Liver (tissue), 10 donors: ENCODE measurements at places on chromosomes 7 and 10.
A peak's percentile ranks its signal among the peaks of the same experiment; 100 is the strongest.

DNA sequence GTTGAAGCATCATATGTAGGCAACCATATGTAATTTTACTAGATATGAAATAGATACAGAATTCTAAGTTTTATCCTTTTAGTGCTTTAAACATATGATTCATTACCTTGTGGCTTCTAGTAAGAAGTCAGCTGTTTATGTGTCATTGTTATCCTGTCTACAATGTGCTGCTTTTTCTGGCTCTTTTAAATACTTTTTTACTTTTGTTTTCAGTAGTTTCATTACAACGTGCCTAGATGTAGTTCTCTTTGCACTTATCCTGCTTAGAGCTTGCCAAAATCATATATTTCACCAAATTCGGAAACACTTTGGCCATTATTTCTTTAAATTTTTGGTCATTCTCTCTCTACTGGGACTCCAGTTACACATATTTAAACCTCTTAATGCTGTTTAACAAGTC lies 26.4 kb downstream of the YAE1 start:
- H3K27ac ChIP-seq, result no peak overlapping the region
- no peaks in the 10 kb centered on the region for H3K27me3 ChIP-seq
- no peaks in the 10 kb centered on the region for H3K4me1 ChIP-seq
- no peak for DNase-seq
- no peak overlapping the region for H3K4me3 ChIP-seq

GRCh38 chr10:17219024-17219423 lies 9.0 kb upstream of the VIM start:
- no peaks in the 10 kb centered on the region for H3K36me3 ChIP-seq
- no peaks in the 10 kb centered on the region for H3K27me3 ChIP-seq
- DNase-seq, result no peak
- H3K4me3 ChIP-seq, result no peak overlapping the region

DNA sequence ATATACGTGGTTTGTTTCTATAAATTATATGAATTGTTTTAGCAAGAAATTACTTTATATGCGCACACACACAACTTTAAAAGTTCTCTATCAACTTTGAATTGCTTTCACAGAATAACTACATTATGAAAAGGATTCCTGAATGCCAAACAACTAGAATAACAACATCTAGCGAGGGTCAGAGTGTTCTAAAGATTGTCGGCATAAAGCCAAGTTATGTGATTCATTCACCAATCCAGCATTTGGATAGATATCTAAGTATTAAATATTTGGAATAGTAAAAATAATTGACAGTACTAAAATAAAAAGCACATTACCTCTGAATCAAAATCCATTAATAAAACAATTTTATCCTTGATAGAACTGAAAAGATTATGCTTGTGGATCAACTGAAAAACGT lies 125.3 kb upstream of the AMPH start:
- no peaks in the 10 kb centered on the region for H3K27me3 ChIP-seq
- H3K36me3 ChIP-seq, result peaks cover 1% of the 10 kb centered on the region
- H3K4me1 ChIP-seq, result no peaks in the 10 kb centered on the region
- no peak overlapping the region for H3K27ac ChIP-seq

DNA sequence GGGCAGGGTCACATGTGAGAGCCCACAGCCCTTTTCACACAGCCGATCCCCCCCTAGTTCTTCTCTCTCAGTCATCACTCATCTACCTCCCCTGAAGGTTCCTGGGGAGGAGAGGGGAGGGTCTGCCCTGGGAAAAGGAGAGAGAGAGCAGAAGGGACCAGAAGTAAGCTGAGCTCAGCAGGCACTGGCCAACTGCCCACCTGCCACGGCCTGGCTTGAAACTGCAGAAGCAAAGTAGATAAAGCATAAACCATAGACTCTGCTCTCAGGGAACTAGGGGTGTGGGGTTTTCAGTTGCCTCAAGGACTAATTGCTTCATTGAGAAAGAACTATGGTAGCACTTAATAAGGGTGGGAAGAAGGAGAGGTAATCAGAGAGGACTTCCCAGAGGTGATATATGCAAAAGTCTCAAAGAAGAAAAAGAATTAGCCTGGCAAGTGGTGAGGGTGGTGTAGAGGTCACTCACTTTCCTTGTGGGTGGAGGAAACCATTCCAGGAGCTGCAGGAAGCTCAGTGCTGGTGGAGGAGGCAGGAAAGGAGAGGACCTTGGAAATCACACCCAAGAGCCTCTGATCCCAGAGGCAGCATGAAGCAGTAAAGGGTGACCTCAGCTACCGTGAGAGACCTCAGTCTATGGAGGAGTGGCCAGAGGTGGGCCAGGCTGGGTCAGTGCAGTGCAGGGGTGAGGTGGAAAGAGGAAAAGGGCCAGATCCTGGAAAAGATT lies 17.2 kb downstream of the PILRA start:
- DNase-seq, result no peak
- no peaks in the 10 kb centered on the region for H3K27me3 ChIP-seq
- no peak overlapping the region for H3K4me3 ChIP-seq
- no peaks in the 10 kb centered on the region for H3K4me1 ChIP-seq
- no peak overlapping the region for H3K27ac ChIP-seq

DNA sequence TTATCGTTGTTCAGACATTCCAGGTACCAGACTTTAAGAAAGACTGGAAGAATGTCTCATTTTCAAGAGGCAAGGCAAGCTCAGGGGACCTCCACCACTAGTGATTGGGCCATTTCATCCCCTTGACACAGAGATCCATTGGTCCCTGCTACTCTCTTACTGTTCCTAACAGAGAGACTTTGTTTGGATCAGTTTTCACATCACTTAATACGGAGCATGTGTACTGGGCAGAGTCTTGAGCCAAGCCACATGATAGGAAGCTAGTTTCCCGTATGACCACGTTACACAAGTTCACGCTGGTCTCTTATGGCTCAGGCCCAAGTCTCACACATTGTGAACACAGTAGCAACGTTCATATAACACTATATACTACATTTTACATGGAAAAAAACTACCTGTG lies 269.9 kb downstream of the BAMBI start:
- H3K27ac ChIP-seq, result no peak overlapping the region
- H3K4me3 ChIP-seq, result no peak overlapping the region
- H3K4me1 ChIP-seq, result no peaks in the 10 kb centered on the region
- H3K27me3 ChIP-seq, result no peaks in the 10 kb centered on the region
- no peaks in the 10 kb centered on the region for H3K36me3 ChIP-seq

DNA sequence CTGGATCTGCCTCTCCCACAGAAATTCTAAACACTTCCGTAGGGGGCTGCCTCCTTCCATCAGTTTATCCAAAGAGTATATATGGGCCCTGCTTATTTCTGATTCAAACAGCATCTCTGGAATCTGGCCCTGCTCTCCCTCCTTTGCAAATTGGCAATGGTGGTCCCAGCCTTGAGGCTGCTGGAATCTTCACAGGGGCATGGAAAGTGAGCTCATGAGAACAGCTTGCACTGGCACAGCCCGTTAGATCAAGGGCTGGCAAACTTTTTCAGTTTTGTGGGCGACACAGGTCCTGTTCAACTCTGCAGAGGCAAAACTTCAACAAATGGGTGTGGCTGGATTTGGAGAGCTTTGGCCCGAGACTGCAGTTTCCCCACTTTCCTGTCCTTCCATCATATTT lies 526.9 kb downstream of the KCNMA1 start:
- no peak overlapping the region for H3K4me3 ChIP-seq
- no peak for DNase-seq
- no peaks in the 10 kb centered on the region for H3K27me3 ChIP-seq
- H3K4me1 ChIP-seq, result peaks cover 4% of the 10 kb centered on the region
- H3K36me3 ChIP-seq, result peaks cover 8% of the 10 kb centered on the region

- peaks cover 11% of the 10 kb centered on the region for H3K4me1 ChIP-seq
- peak overlapping the region; percentile 40 for H3K27ac ChIP-seq
- H3K4me3 ChIP-seq, result no peak overlapping the region
- DNase-seq, result peak; percentile 49
Measured at GRCh38 chr10:93235686-93236085, 162.0 kb downstream of the CYP26A1 start.

DNA sequence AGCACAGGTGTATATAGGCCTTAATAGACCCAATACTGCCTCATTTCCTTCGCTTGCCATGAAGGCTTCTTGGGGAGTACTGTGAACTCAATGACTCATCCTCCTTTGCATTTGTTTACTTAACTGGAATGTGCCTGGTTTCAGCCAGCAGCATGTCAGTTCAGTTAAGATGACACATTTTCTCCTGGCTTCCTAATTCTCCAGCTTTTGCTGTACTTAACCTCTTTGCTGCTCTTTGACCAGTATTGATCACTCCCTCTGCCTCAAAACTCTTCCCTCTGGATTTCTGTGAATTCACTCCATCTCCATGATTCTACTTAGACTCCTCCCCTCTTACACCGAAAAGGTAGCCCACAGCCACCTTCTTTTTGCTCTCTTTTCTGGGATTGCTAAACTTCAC lies 135.7 kb downstream of the MAGI2 start:
- H3K36me3 ChIP-seq, result no peaks in the 10 kb centered on the region
- H3K4me1 ChIP-seq, result no peaks in the 10 kb centered on the region
- no peak overlapping the region for H3K4me3 ChIP-seq
- no peak for DNase-seq
- no peak overlapping the region for H3K27ac ChIP-seq

GRCh38 chr10:124221356-124222317 lies 128.2 kb upstream of the CHST15 start:
- no peak for DNase-seq
- H3K27ac ChIP-seq, result no peak overlapping the region
- H3K4me3 ChIP-seq, result no peak overlapping the region
- peaks cover 2% of the 10 kb centered on the region for H3K27me3 ChIP-seq

DNA sequence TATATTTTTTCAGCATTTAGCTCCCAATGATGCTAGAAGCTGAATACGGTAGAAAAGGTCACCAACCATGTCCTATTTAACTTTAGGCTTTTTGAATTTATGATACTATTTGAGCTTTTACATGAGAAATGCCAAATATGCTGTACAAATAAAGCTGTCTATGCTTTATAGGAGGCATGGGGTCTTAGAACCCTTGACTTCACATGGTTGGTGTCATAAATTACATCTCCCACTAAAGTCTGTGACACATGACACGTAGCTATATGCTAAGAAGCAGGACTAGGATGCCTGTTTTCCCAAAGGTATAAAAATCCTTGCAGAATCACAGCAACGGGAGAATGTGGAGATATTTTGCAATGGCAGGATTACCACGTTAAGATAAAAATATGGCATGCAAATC lies 960.4 kb downstream of the PCDH15 start:
- DNase-seq, result no peak
- H3K4me3 ChIP-seq, result no peak overlapping the region
- no peaks in the 10 kb centered on the region for H3K4me1 ChIP-seq
- H3K27ac ChIP-seq, result no peak overlapping the region
- H3K27me3 ChIP-seq, result no peaks in the 10 kb centered on the region

- no peaks in the 10 kb centered on the region for H3K36me3 ChIP-seq
- H3K27me3 ChIP-seq, result no peaks in the 10 kb centered on the region
- H3K4me1 ChIP-seq, result no peaks in the 10 kb centered on the region
- no peak overlapping the region for H3K4me3 ChIP-seq
- no peak for DNase-seq
- H3K27ac ChIP-seq, result no peak overlapping the region
Measured at GRCh38 chr7:19464241-19464640, 244.6 kb downstream of the POLR1F start.

- no peaks in the 10 kb centered on the region for H3K4me1 ChIP-seq
- no peak overlapping the region for H3K27ac ChIP-seq
- no peaks in the 10 kb centered on the region for H3K27me3 ChIP-seq
- no peak overlapping the region for H3K4me3 ChIP-seq
- no peaks in the 10 kb centered on the region for H3K36me3 ChIP-seq
- DNase-seq, result no peak
Measured at GRCh38 chr7:101342892-101343291, 19.8 kb upstream of the COL26A1 start.

- no peak overlapping the region for H3K4me3 ChIP-seq
- H3K36me3 ChIP-seq, result no peaks in the 10 kb centered on the region
- H3K27me3 ChIP-seq, result no peaks in the 10 kb centered on the region
- no peak overlapping the region for H3K27ac ChIP-seq
- no peak for DNase-seq
Measured at GRCh38 chr7:98657736-98658135, 40.7 kb downstream of the NPTX2 start.

GRCh38 chr7:105016709-105017656 lies 3.0 kb downstream of the KMT2E start:
- no peak for DNase-seq
- peak overlapping the region; percentile 20 for H3K4me3 ChIP-seq
- H3K27me3 ChIP-seq, result no peaks in the 10 kb centered on the region
- H3K4me1 ChIP-seq, result peaks cover 41% of the 10 kb centered on the region
- peak overlapping the region; percentile 34 for H3K27ac ChIP-seq
- no peaks in the 10 kb centered on the region for H3K36me3 ChIP-seq

GRCh38 chr10:121781101-121781500 lies 146.7 kb downstream of the ATE1 start:
- DNase-seq, result no peak
- no peaks in the 10 kb centered on the region for H3K36me3 ChIP-seq
- no peaks in the 10 kb centered on the region for H3K4me1 ChIP-seq
- no peak overlapping the region for H3K4me3 ChIP-seq
- no peak overlapping the region for H3K27ac ChIP-seq

DNA sequence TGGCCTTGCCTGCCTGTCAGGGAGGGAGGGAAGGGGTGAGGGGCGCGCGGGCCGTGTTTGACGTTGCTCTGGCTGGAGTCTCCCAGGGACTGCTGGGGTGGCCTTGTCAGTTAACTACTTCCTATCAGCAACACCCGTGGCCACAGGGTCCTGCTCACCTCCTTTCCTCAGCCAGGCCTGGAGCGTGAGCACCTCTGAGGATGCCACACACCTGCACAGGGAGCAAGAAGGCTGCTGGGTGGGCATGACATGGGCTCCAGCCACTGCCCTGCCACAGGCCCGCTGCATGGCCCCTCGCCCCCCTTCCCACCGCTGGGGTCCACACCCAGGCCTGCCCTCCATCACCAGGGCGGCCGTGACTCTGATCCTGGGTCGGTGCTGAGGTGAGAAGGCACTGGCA lies 212.4 kb downstream of the ELFN1 start:
- H3K4me1 ChIP-seq, result no peaks in the 10 kb centered on the region
- no peak overlapping the region for H3K4me3 ChIP-seq
- peaks cover 2% of the 10 kb centered on the region for H3K36me3 ChIP-seq
- DNase-seq, result no peak
- H3K27me3 ChIP-seq, result no peaks in the 10 kb centered on the region
- no peak overlapping the region for H3K27ac ChIP-seq

- H3K36me3 ChIP-seq, result peaks cover 7% of the 10 kb centered on the region
- no peak for DNase-seq
- H3K4me1 ChIP-seq, result peaks cover 7% of the 10 kb centered on the region
- no peaks in the 10 kb centered on the region for H3K27me3 ChIP-seq
Measured at GRCh38 chr7:121132940-121133339, 144.4 kb downstream of the CPED1 start.

DNA sequence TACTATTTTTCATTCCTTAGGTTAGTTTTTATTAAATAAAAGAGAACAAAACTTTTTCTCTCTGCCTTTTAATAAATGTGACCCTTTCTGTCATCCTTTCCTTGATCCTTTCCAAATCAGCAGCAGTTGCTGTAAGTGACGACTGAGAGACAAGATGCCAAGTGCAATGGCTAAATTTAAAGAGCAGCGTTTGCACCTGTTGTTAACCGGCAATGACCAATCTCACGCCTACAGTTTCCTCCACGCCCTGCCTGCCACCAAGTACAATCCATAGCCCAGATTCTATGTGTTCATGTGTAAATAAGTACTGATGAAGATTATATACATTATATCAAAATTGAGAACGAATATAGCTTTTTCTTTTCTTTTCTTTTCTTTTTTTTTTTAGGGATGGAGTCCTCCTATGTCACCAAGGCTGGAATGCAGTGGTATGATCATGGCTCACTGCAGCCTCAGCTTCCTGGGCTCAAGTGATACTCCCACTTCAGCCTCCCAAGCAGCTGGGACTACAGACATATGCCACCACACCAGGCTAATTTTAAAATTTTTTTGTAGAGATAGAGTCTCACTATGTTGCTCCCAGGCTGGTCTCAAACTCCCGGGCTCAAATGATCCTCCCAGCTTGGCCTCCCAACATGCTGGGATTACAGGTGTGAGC lies 6.5 kb upstream of the MCU start:
- no peaks in the 10 kb centered on the region for H3K4me1 ChIP-seq
- H3K4me3 ChIP-seq, result no peak overlapping the region
- H3K27ac ChIP-seq, result no peak overlapping the region
- H3K36me3 ChIP-seq, result no peaks in the 10 kb centered on the region
- H3K27me3 ChIP-seq, result no peaks in the 10 kb centered on the region
- DNase-seq, result no peak
